Activated CD4-positive, alpha-beta T cell treated with anti-CD3 and anti-CD28 coated beads, Interleukin-2, amount 10 ng/mL, durations not matched to agents 7 days and 5 days (primary cell): ENCODE measurements at places on chromosomes 1 and 21.

- no peak for DNase-seq
These were observed 223.7 kb upstream of the CSF3R start for GRCh38 chr1:36706416-36706815.

- no peak for DNase-seq
These were observed 7.9 kb downstream of the ACOT7 start for GRCh38 chr1:6385488-6386191.

DNA sequence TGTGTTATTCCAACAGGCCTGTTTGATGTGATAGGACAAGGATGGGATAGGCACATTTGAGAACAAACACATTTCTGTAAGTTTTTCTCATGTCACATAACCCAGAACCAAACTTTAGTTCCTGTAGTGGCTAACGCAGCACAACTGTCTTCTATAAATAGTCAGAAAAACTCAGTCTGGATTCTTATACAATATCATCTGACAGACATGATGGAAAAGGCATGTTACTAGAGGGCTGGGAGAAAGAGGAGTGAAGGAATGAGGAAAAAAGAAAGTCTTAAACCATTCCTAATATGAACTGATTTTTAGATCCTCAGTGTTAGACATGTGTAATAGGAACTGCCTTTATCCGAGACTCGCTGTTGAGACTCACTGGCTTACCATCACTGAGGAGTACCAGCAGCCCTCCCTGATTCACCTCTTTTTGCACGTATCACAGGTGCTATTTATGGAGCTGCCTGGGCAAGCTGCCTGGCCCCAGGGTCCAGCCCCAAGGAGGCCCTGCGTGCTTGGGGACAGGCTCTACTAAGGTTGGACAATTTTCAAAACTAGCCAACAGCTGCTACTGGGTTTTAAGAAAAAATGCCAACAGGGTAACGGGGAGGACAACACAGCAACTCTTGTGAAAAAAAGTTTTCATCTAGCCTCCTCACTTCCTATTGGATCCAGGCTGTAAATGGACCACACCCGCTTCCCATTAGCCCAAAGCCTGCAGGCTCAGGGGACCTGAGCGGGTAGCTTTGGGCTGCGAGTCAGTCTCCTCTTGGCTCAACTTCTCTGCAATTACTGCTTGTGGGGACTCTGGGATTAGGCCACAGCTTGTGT, 30.7 kb upstream of the SERBP1 start:
- DNase-seq: no peak

DNA sequence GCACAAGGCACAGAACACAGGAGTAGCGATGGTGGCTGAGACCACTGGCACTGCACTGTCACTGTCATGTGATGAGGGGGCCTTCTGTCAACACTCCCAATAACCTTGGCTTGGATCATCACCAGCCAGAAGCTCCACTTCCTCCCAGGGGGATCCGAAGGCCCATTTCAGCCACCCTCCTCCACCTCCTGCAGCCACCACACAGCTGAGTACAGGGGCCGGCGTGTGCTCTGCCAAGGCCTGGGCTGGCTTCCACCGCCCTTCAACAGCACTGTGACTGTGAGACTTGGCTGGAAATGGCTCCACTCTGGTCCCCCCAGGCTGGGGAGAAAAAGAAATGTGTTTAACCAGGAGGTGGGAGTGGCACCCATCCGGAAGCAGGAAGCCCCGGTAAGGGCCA, 9.9 kb upstream of the NADK start:
- DNase-seq: no peak

- no peak for DNase-seq
These were observed 15.2 kb downstream of the PLPPR4 start for GRCh38 chr1:99279525-99279924.

- no peak for DNase-seq
These were observed 41.6 kb upstream of the PADI1 start for GRCh38 chr1:17163371-17163770.

DNA sequence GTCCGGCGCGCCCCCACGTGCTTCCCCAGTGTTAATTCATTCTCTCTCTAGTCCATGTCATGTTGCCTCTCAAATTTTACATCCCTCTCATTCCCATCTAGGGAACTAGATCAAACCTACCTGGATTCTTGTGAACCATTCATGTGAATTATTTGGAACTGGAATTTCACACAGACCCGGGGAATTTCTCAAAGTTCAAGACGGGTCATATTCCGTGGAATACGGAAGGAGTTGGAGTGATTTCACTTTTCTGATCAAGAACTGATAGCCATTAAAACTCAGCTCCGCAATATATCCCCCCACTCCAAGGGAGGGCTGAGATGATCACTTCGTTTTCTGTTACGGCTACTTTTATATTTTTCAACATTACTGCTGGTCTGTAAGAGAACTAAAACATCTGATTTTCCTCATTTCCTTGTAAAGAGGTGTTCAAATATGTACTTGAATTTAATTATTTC, 1.0 kb upstream of the ENO1 start:
- no peak for DNase-seq

DNA sequence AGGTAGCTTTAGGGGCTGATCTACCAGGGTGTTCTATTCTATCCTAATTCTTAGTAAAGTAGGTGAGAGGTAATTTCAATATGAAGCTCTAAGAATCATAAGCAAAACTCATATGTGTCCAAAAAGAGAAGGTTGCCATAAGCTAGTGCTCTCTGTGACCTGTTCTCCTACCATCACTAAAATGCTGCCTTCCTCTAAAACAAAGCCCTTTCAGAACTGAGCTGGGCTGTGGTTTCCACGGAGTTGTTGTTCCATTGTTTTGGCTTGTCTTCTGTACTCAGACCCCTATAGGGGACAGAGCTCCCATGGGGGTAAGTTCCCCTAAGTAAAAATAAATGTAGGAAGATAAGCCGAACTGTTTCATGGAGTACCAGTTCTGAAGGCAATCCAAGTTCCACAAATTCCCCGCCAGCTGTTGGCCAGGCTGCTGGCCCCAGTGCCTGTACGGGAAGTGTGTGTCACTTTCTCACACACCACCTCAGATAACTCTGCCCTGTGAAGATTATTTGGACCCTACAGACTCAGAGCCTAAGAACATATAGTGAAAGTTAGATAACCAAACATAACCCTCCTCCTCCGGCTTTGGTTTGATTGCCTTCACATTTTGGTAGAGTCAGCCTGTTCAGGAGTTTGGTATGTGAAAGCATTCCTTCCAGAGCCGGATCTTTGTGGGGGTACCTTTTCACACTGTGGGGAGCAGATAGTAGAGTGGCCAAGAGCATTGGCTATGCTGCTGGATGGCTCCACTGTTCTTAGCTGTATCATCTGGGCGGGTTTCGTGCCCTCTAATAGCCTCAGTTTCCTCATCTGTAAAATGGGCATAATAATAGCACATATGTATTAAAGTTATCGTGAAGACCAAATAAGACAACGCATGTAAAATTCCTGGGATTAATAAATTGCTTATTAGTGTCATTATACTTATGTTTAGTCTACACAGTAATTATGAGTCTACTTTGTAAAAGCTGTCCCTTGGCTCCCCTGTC, 10.8 kb downstream of the DPT start:
- no peak for DNase-seq

DNA sequence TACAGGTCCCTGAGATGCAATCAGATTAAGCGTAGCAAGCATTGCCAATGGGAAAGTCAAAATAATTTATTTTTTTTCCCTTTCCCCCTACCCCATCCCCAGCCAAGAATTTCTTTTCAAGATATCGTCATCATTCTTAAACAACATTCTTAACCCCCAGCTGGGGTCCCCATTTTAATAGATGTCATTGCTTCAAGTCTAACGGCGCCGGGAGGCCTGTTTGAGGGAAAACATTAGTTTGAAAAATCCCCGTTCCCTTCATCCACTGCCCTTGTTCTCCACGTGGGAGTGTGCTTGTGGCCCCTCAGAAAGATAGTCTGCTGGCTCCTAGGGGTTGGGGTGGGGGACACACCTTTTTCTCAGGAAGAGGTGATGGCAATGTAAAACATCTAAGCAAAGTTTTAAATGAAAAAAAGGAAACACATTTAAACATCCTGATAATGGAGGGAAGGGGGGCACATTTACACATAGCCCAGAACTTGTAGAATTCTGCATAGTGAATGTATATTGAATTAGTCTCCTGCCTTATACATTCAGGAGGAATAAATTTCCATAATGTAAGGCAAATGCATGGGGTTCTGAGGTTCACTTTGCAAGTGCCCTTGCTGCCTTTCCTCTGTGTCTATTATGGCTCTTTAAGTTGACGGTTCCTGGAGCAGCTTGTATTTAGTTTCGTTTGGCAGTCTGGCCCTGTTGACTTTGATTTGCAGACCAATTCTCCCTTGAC, 6.8 kb downstream of the TRNP1 start:
- no peak for DNase-seq

GRCh38 chr1:31669786-31670592, 25.3 kb upstream of the PEF1 start:
- DNase-seq: peak; percentile 11

GRCh38 chr1:238672262-238672661, 714.1 kb upstream of the CHRM3 start:
- no peak for DNase-seq

- DNase-seq: no peak
These were observed 70.8 kb upstream of the PRKACB start for GRCh38 chr1:84073266-84073665.

GRCh38 chr1:59355361-59355760, 58.5 kb downstream of the FGGY start:
- DNase-seq: no peak

- DNase-seq: no peak
These were observed 11.3 kb downstream of the GRIK1 start for GRCh38 chr21:29928537-29928936.

GRCh38 chr1:15568387-15569073, 16.3 kb downstream of the AGMAT start:
- DNase-seq: no peak

DNA sequence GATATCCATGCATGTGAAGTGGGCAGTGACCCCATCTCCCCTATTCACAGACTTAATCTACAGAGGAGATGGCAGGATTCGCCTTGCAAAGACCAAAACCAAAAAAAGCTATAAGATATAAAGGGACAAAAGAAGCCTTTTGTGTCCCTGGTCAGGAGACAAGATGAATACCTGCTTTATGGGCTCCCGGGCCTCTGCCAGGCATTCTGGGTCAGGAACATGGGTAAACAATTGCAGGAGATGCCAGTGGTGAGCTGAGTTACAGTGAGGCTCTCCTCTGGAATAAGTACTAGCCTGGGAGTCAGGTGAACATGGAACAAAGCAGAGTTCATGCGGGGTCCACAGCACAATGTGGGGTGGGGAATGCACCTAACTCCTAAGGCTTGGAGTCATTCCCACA, 4.7 kb downstream of the SLC9A1 start:
- no peak for DNase-seq

- no peak for DNase-seq
These were observed 67.7 kb downstream of the MPZL1 start for GRCh38 chr1:167789501-167789900.

DNA sequence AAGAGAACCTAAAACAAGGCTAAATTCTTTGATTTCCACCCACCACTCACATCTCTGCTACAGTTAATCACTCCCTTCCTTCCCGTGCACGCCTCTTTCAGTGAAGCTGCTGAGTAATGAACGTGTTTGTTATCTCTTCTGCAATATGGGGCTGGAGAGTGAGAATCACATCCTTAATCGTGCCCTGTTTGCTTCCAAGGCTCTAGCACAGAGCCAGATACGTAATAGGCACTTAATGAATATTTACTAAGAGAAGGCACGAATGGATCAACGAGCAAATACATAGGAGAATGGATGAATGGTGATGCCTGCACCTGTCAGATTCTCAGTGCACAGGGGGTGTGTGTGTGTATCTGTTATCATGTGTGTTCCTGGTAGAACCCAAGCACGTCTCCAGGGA, 22.1 kb upstream of the FAM43B start:
- DNase-seq: no peak

- no peak for DNase-seq
These were observed 283.2 kb upstream of the LYPLAL1 start for GRCh38 chr1:218890451-218890850.

- no peak for DNase-seq
These were observed 46.4 kb upstream of the ADGRL4 start for GRCh38 chr1:79052829-79053449.

GRCh38 chr1:203278082-203278884, 27.0 kb upstream of the BTG2 start:
- DNase-seq: no peak
